ENCODE measurements at places on chromosomes 12 and 14.

GRCh38 chr12:103279444-103279843 is 216.3 kb downstream of the C12orf42 start:
- DNase-seq = no peak

DNA sequence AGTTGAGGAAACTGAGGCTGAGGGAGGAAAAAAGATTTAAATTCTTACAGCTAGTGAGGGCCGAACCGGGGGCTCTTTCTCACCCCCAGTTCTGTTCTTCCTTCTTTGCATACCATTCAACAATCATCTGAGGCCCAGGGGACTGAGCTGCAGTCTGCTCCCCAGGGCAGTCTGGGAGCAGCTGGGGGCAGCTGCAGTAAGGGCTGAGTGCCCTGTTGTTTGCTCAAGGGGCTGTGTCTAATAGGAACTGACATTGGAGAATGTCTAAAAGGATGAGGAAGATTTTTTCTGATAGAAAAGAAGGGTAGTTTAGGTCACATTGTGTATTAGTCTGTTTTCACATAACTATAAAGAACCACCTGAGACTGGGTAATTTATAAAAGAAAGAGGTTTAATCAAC is 42.2 kb downstream of the SLC17A8 start:
- no peak for DNase-seq

DNA sequence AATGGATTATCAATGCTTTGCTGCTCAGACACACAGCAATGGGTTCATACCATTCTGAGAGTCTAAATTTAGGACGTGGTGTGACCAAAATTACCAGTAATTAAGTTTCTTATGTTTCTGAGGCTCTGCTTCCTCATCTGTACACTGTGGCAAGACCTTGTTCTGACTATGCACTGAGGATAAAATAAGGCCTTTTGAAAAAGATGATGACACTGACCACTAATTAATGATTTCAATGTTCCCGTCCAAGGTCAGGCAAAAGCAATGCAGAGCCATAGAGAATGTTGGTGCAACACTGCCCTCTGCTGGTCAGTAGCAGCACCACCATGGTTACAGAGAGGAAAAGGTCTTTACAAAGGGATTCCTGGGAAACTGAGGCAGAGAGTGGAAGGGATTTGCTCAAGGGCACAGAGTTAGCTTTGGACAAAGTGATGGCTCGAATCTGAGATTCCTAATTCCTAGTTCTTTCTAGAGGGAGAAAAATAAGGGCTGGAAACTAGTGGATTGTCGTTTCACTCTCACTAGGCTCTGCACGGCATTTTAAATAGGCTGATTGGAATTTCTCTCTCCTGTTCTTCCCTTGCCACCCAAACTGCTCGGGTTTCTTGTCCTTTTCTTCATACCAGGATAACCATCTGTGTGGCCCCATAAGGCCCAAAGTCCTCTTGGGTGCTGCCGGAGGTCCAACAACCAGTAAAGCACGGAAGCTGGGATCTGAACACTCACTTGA is 22.3 kb upstream of the P2RX7 start:
- DNase-seq = peak; percentile 75

DNA sequence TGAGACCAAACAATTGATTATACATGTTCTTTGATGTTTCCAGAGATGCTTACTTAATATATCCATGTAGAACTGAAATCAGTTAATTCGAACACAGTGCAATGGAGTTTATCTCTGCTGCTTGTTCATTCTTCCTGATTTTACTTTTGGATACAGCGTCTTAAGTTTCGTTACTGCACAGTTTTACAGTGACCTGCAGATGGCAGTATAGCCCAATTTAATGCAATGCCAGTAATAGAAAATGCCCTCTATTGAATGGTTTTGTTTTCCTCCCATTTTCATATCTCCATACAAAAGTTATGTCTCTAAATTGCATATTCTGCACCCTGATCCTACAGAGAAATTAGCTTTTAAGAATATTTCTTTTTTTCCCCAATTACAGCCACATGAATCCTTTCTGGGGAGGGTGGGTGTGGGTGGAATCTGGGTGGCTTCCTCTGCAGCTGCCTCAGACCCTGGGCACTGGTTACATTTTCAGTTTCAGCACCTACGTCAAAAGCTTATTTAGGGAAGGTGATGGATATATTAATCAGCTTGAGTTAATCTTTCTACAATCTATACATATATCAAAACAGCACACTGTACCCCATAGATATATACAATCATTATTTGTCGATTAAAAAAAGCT is 101.1 kb upstream of the DCD start:
- DNase-seq = peak; percentile 51

GRCh38 chr14:75884198-75884611 is 97.6 kb downstream of the TGFB3 start:
- no peak for DNase-seq

GRCh38 chr12:41174602-41175001 is 13.5 kb upstream of the PDZRN4 start:
- DNase-seq = no peak

GRCh38 chr14:75542588-75543091 is 20.4 kb downstream of the BATF start:
- peak; percentile 52 for DNase-seq

DNA sequence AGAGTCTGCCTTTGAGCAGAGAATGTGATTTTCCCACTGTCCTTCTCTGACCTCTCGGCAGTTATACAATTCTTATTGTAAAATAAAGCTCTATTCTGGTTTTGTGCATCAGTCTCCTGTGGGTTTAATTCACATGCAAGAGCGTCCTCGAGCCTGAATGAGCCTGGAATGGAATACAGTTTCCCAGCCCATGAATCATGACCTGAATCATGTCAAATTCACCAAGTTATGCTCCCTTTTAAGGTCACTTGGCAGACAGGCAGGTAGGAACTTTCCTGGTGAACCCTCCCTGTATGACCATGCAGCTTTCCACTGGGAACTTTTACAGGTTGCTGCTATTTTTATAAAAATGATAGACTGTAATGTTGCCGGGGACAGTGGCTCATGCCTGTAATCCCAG is 41.7 kb downstream of the BICD1 start:
- no peak for DNase-seq

DNA sequence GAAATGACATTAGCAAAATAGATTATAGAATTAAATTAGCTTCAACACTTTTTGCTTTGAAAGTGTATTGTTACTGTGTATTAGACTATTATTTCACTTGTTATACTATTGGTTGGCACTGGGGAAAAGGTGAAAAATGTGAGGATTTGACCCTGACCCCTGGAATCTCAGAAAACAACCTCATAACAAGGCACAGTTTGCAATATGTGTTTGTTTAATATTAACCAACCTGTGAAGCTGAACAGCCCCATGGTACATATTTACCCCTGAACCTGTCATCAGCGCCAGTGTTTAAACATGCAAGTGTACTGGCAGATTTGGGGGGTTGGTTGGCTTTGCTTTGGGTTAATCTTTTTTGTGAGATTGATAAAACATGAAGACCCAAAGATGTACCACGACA is 11.7 kb downstream of the SLC38A4 start:
- DNase-seq = no peak

- DNase-seq = no peak
Observed at GRCh38 chr14:102784892-102785594, 7.8 kb downstream of the TRAF3 start.

DNA sequence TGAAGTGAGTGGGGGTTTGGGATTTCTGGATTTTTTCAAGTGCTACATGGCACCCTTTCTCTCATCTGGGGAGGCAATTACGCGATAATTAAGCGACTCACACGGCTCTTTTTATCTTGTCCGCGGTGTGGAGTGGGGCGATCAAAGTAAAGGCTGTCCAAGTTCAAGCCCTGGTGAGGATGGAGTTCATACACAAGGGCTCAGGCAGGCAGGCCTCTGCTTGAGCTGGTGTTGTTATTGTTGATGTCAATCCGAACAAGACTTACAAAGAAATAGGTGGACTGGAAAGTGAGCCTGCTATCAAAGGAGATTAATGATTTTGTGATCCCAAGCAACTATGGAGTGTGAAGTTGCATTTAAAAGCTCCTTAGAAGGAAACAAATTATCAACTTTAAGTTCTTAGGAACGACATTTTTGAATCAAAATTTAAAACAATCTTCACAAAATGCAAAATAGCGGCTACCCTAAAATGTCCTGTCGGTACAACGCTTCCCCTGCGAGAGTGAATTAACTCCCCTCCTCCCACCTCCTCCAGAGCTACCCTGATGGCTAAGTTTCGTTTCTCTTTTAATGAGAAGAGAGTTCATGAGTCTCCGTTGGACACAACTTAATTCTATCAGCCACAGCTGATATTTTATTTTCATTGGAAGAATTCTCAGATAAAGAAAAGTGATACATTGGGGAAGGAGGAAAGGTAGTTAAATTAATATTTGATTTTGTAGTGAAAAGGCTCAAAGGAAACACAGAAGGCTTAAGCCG is 5.9 kb downstream of the FOXA1 start:
- DNase-seq = no peak

GRCh38 chr12:19036673-19037357 is 92.7 kb upstream of the PLEKHA5 start:
- DNase-seq = no peak

- no peak for DNase-seq
Observed at GRCh38 chr12:40566271-40566670, 126.0 kb upstream of the CNTN1 start.

DNA sequence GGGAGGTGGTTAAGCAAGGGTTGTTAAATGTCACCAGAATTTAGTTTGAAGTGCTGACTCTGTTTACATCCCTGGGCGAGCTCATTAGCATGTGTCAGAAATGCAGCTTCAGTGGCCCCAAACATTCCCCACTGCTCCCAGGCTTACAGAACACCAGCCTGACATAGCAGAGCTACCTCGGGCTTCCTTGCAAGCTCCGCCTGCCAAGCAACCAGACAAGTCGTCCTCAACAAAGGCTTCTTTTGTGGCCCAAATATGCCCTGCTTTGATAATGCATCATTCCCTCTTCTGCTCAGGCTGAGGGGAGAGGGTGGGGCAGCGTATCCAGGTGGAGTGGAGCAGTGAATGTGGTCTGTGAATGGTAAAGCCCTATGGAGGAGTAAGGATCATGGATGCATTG is 28.0 kb downstream of the ERH start:
- DNase-seq = no peak
